Endothelial cell (in vitro differentiated cells): ENCODE measurements at places on chromosomes 6 and 20.

DNA sequence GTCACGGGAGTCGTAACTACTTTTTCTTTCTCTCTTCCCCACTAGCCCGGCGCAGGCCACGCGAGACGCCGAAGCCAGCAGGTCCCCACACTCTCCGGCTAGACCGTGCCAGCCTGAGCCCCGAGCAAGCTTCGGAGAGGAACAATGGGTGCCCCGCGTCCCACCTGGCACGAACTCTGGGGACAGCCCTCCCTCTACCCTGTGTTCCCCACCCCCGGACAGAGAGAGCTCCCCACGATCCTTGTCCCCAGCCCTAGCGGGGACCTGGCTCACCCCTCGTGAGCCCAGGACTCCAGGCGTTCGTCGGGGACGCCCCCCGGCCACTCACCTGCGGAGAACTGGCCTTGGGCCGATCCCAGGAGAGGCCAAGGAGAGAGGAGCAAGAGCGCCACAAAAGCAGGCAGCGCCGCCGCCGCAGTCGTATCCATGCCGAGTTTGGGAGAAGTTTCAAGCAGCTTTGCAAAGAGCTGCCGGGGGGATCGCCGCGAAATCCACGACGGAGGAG is 416 bp downstream of the PTPRK start:
- DNase-seq = no peak
- peaks cover 33% of the 10 kb centered on the region for H3K4me1 ChIP-seq
- H3K27me3 ChIP-seq = peaks cover 17% of the 10 kb centered on the region
- peak overlapping the region; percentile 98 for H3K4me3 ChIP-seq
- peaks cover 4% of the 10 kb centered on the region for H3K36me3 ChIP-seq
- peak overlapping the region; percentile 92 for H3K27ac ChIP-seq

DNA sequence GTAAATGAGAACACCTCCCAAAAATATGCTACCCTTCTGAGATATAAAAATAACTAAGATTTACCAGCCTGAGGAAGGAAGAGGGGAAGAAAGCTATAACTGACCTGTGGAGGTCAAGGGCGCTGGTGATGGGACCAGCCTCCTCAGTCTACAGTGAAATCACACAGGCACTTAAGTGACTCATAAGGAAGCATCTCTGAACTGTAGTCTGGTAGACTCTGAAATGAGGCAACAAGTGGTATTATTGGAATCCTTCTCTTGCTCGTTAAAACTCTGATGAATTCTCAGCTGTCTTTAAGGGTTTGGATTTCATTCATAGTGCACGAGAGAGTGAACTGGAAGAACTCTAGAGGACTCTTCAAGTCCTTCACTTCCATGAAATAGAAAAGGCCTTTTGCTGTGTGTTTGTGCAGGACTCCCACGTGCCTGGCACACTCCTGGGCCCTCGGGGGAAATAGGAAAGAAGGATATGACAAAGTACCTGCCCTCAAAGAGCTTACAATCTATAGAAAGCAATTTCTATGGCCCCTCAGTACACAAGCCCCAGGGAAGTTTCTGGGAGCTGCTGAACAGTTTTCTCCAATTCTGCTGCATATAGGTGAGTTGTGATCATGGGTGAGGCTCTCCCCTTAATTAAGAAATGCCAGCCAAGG is 231.8 kb upstream of the RREB1 start:
- no peaks in the 10 kb centered on the region for H3K27me3 ChIP-seq
- H3K27ac ChIP-seq = no peak overlapping the region
- DNase-seq = no peak
- no peaks in the 10 kb centered on the region for H3K36me3 ChIP-seq

- H3K4me3 ChIP-seq = no peak overlapping the region
- H3K4me1 ChIP-seq = peaks cover 9% of the 10 kb centered on the region
- H3K36me3 ChIP-seq = no peaks in the 10 kb centered on the region
- H3K27ac ChIP-seq = no peak overlapping the region
These were observed 3.6 kb upstream of the SLC12A5 start for GRCh38 chr20:46025376-46025783.

DNA sequence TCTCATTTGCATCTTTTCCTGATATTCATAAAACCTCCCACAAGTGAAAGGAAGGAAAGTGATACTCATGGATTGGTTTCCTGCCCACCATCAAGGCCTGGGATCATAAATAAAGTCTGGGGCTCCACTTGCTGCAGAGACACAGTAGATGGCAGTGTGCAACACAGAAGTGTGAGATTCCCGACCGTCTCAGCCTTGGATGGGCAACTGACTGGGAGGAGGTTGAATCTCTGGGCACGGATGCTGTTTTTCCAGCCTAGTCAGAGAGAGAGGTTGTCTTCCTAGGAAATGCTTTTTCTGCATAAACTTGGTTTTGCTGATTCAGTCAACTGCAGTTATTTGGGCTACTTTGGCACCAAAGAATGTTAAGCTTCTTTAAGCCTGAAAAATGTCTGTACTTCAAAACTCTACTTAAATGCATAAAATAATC is 9.9 kb upstream of the RFPL4B start:
- no peaks in the 10 kb centered on the region for H3K27me3 ChIP-seq
- no peak overlapping the region for H3K27ac ChIP-seq

DNA sequence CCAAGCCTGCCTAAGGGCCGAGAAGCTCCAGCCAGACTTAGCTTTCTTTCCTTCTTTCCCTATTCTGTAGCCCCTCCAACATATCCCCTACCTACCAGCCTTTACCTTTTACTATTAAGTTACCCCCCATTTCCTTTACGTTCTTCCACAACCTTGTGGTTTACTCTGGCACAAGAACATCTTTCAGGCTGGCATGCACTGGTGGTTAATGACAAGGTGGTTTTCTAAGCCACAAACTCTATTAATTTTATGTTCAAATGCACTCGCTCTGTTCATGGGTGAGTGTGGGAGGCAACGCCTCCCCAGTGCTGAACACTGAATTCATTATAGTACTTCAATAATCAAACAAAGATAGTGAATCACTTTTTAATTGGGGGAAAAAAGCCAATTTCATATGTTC is 64.4 kb downstream of the TRERF1 start:
- no peak overlapping the region for H3K4me3 ChIP-seq
- no peak for DNase-seq
- peaks cover 11% of the 10 kb centered on the region for H3K4me1 ChIP-seq
- H3K36me3 ChIP-seq = peaks cover 4% of the 10 kb centered on the region
- peaks cover 3% of the 10 kb centered on the region for H3K27me3 ChIP-seq
- H3K27ac ChIP-seq = no peak overlapping the region

DNA sequence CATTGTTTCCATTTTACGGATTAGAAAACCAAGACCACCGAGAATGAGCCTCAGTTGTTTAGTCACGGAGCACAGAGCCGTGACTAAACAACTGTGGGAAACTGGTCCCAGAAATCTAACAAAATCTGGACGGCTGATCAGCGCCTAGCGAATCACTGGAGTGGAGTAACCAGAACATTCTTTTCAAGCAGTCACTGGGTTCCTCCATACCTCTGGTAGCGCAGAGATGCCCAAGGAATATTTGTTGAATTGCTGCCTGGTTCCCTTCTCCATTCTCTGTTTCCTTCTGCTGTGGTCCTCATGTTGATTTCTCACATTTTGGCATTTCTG is 62.0 kb downstream of the GPX5 start:
- H3K4me3 ChIP-seq = peak overlapping the region; percentile 87
- peaks cover 7% of the 10 kb centered on the region for H3K27me3 ChIP-seq
- DNase-seq = no peak
- H3K27ac ChIP-seq = peak overlapping the region; percentile 68
